ENCODE measurements at places on chromosomes 3 and 15.

GRCh38 chr15:85064710-85065109 lies 83.1 kb downstream of the PDE8A start:
- no peak for DNase-seq

DNA sequence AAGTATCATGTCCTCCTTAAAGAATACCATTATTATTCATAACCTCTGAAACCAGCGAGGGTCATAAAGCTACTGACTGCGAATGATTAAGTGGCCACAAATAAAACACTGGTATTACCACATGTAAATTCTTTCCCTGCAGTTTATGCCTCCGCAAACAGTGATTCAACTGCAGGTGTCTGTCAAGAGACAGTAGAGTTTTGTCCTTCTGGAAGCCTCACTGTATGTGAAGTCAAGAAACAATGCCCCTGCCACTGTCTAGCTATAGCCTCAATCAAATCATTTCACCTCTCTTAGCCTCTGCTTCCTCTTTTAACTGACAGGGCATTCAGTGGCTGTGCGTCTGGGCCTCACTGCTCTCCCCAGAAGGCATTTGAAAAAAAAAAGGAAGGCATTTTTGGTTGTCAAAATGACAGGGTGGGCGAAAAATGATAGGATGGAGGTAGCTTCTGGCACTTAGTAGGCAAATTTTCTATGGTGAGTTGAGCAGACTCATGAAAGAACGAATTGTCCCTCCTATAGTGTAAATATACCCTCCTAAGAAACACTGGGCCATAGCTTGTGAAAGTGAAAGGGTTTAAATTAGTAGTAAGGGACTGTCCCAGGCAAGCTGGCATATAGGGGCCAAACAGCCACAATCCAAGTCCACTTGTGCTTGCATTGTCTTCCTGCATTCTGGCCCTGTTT lies 66.7 kb downstream of the FILIP1L start:
- DNase-seq: no peak

DNA sequence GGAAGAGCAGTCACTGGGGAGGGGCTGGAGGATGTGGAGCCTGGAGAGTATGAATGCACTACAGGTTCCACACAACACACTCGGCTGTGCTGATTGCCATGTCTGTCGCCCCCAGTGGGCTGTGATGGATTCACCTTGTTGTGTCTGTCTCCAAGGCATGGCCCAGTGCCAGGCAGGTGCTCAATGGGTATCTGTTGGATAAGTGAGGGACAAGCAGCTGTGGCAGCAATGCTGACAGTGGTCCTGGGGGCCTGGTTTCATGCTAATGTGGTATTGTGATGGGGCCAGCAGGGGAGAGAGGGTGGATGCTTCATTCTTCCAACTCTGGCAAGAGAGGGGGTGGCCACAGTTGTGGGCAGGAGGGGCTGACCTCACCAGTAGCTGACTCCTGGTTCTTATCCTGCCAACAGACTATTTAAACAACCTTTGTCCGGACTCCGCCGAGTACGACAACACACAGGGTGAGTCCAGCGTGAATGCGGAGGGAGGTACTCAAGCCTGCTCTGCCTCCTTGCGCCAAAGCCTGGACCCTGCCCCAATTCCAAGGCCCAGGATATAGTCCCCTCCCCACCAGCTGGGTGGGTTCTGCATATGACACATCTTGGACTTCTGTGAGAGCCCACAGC lies 47.3 kb upstream of the NR2C2 start:
- no peak for DNase-seq

DNA sequence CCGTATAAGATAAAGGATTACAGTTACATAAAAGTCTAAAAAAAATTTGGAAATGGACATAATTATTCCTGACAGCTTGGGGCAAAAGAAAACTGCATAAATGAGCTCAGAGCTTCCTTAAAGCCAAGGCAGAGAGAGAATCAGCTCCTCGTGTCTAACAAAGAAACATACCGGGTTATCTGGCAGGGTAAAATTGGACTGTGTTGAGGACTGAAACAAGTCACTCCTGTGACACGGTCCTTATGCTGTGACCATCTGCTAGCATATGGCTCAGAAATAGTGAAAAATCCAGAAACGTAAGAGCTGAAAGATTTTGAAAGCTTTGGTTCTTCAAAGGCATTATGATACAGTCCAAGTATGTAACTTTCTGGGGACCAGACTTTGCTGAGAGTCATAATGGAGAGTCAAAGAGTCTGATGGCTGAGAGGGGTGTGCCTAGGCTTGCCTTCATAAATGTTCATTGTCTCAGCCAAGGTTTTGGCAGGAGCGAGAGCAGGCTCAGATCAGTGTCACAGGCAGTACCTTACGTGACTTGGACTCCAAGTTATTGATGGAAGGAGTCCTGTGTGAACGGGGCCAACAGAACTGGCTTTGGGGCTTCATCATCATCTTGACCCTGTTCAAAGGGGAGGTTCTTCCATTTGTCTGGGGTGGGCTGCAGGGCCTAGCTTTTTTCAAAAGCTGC lies 12.5 kb downstream of the MAP6D1 start:
- DNase-seq: no peak

DNA sequence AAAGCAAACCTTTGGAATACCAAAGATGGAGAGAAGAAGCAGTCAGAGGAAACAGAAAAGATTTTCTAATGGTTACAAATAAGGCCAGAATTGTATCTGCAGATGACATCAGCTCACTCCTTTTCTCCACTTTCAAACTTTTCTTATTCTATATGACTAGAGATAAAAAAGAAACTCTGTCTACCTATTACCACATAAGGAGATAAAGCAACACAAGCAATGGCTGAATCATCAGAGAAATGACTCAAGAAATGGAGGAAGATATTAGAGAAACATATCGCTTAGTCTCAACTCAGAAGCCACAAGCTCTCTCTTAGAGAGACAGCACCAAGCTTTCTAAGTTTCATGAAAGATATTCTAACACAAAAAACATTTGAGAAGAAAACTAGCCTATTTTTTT lies 784.0 kb downstream of the ZPLD1 start:
- DNase-seq: no peak

GRCh38 chr3:108006077-108006771 lies 84.6 kb downstream of the CD47 start:
- DNase-seq: no peak

DNA sequence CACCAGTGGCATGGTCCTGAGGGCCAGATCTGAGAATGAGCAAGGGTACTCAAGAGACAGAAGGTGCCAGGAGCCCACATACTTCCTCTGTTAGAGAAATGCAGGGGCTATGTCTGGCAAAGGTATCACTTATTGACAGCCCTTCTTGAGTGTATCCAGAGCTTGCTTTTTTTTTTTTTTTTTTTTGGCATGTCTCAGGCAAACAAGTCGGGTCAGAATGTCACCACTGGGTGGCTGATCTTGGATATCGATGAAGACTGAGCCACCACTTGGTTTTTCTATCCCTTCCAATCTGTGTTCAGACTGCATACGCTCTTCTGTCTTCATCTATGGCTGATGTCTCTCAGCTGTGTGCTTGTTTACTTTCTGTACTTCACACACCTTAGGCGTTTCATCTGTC lies 363.4 kb upstream of the C2CD4B start:
- no peak for DNase-seq

DNA sequence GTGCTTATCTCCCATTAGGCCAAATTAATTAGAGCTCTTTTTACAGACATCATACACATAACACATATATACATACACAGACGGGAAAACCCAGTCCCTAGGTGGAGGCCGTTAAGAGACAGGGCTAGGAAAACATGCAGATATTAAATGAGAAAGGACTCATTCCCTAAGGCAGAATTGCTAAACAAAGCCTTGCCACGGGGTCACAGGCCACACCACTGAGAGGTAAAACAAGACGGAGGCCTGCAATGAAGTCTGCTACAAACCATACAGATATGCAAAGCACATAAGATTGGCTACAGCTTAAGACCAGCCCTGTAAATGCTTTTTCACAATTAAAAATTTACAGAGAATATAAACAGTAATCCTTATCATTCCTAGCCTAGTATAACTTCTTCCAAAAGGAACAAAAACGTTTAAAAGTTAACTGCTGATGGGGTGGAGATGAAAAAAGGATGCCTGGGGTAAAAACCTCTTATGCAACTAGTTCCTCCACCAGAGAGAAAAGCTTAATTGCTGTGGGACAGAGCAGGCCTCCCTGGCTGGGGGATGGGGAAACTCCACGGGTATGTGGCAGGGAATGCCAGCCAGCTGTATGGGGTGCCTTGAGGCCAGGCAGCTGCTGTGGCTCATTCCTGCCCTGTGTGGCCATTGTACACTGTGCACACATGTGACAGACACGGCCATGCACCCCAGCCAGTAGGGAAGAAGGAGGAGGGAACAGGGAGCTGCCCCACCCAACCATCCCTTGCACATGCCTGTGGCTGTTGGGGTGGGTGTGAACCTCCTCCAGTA lies 481.4 kb upstream of the LMCD1 start:
- DNase-seq: no peak

- DNase-seq: no peak
These were observed 196.5 kb upstream of the ZPLD1 start for GRCh38 chr3:102238362-102238761.

GRCh38 chr3:73572368-73572767 lies 52.4 kb downstream of the PDZRN3 start:
- DNase-seq: no peak

GRCh38 chr15:70435872-70436271 lies 327.5 kb downstream of the UACA start:
- DNase-seq: no peak

- no peak for DNase-seq
These were observed 43.0 kb upstream of the TLE3 start for GRCh38 chr15:70140543-70141375.

- no peak for DNase-seq
These were observed 55.2 kb downstream of the PTPRG start for GRCh38 chr3:61616586-61616985.

DNA sequence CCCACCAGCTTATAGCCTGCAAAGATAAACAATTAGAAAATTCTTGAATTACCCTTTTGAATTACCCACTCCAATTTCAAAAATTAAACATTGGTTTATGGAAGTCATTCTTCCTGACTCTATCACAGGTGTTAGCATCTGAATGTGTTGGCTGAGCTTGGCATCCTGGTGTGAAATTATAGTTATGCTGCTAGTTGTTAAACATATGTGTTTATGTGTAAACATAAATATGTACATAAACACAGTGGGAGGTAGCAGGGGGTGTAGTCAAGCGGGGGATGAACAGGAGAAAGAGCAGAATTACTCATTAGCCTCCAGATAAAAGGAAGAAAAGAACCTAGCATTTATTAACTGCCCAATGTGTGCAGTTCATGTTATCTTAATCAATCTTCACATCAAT lies 530.2 kb downstream of the MCTP2 start:
- DNase-seq: no peak

DNA sequence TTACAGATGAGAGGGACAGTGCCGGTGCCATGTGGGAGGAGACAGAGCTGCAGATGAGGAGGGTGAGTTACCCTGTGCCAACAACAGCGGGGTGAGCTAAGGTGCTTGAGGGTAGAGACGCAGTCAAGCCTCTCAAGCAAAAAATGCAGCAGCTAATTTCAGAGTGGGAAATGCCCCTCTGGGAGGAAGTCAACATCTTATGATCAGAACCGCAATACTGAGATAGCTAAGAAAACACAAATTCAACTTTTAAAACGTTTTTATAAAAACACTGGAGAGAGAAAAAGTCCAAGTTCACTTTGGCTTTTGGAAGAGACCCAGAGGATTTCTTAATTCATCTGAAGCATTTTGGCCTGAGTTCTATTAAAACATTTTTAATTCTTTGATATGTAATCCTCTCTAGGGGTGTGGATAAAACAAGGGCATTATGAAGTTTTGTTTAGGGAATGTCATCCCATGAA lies 319.2 kb downstream of the SLC9A9 start:
- no peak for DNase-seq

DNA sequence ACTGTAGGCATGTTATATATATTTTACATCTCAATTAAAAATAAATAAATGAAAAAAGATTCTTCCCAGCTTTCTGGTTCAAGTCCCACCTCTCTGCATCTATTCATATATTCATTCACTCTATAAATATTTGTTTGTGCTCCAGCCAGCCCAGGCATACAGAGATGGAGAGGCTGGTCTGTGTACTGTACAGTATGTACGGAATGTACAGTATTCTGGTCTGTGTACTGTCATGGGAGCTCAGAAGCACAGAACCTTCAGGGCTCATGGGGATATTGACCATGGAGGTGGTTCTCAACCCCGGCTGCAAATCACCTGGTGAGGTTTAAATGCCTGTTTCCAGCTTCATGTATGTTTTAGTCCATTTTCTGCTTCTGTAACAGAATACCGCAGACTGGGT lies 13.8 kb downstream of the CORO2B start:
- no peak for DNase-seq
